ENCODE measurements at places on chromosomes 4 and X.
A peak's percentile ranks its signal among the peaks of the same experiment; 100 is the strongest.

- peak; percentile 74 for DNase-seq
Measured at GRCh38 chrX:1205681-1206611, 6.5 kb downstream of the CRLF2 start.

- no peak for DNase-seq
Measured at GRCh38 chr4:122673252-122673651, 52.4 kb upstream of the IL21 start.

GRCh38 chr4:17092736-17093437 is 194.4 kb upstream of the LDB2 start:
- DNase-seq = no peak

GRCh38 chr4:158676076-158676475 is 4.0 kb downstream of the ETFDH start:
- DNase-seq = no peak

DNA sequence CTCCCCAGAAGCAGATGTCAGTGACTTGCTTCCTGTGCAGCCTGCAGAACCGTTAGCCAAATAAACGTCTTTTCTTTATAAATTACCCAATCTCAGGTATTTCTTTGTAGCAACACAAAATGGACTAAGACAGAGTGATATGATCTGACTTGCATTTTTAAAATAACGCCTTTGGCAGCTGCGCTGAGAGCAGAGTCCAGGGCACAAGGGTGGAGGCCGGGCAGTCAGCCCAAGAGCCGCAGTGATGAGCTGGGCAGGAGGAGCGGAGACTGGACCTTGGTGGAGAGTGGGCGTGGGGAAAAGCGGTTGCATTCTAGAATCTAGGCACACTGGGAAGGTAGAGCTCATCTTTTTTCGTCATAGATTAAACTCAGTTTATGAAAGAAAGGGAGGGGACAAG is 56.5 kb upstream of the ACSL1 start:
- DNase-seq = no peak

DNA sequence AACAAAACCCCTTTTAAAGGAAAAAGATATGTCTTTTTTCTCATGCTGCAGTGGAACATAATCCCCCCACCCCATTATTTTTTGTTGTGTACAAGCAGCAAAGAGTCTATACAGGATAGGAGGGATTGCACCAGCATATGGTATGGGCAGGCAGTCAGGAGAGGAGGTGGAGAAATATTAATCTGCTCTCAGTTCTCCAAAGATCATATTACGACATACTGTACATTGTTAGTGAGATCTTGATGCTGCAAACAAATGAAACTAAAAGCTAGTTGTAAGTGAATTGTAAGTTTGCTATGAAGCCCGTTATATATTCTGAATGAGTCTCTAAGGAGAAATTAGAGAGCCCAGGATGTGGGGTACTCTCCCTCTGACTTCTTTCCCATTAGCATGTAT is 75.3 kb downstream of the RAPGEF2 start:
- no peak for DNase-seq

DNA sequence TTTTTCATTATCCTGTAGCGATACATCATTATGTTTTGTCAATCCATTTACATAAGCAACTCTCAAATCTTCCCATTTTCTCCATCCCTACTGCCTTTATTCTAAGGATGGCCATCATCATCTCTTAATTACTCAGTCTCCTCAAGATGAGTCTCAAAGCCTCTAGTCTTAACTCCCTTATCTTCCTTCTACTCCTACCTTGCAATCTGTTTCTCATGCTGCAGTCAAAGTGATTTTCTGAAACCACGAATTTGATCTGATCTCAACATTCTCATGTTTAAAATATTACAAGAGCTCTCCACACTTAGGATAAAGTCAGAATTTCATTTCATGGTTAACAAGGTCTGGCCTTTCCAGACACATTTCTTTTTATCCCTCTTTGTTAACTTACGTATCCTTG is 51.8 kb downstream of the ANXA3 start:
- DNase-seq = no peak

- no peak for DNase-seq
Measured at GRCh38 chr4:101321481-101322042, 25.8 kb downstream of the PPP3CA start.

- DNase-seq = no peak
Measured at GRCh38 chr4:99960648-99961047, 10.6 kb upstream of the H2AZ1 start.

DNA sequence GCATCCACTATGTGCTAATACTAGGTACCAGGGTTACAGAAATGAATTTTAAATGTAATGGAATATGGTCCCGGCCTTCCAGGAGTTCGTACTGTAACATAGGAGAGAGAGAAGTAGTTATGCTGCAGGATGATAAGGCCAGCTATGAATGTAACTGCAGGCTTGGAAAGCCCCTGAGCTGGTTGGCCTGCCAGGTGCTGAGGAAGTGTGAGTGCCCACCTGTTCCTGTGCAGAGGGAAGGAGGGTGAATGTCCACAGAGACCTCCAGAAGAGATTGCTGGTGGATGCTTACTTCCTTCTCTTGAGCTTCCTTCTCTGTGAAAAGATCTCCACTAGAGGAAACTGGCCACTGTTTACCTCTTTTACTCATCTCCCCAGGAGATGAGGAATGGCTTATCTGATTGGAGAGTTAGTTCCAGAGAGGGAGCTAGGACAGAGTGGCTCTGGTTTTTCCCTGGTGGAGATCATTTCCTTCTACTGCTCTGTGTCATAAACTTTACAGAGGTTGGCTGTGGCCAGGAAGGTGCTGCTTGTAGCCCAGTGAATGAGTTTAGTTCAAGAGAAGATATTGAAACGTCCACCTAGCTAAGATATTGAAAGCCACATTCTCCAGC is 114.0 kb upstream of the LNX1 start:
- DNase-seq = no peak

- DNase-seq = no peak
Measured at GRCh38 chr4:52102587-52102986, 51.5 kb downstream of the SPATA18 start.

DNA sequence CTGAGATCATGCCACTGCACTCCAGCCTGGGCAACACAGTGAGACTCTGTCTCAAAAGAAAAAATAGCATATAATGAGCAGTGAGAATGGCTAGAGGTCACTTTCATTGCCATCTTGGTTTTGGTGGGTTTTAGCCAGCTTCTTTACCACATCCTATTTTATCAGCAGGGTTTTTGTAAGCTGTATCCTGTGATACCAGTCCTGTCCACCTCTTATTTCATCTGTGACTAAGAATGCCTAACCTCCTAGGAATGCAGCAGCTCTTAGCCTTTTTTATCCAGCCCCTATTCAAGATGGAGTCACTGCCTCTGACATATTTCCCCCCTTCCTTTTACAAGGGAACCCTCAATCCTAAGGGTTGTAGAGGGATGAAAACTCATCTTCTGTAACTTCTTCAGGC is 26.1 kb upstream of the IGFBP7 start:
- no peak for DNase-seq

- DNase-seq = peak; percentile 78
Measured at GRCh38 chr4:128191115-128191781, 96.4 kb downstream of the PGRMC2 start.
